ENCODE measurements at places on chromosomes 1 and 21.

GRCh38 chr1:55057956-55058298 lies 18.6 kb downstream of the PCSK9 start:
- DNase-seq = no peak

DNA sequence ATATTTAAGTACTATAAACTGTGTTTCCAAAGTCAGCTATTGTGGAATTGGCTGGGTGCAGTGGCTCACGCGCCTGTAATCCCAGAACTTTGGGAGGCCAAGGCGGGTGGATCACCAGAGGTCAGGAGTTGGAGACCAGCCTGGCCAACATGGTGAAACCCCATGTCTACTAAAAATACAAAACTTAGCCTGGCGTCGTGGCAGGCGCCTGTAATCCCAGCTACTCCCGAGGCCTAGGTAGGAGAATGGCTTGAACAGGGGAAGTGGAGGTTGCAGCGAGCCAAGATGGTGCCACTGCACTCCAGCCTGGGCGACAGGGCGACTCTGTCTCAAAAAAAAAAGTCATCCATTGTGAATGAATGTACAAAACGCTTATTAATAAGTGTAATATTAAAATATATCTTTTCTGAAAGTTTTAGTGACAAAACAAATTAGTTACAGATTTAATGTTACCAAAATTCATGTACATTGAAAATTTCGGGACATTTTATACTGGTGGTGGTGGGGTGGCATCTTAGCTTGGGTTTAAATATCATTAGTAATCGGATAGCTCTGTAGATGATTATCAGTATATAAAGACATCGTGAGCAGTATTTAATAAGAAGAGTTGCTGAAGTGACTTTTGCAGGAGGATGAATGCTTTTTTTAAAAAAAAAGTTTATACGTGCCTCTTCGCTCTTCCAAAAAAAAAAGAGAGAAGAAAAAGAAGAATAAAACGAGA lies 503 bp upstream of the SRSF11 start:
- DNase-seq = no peak

DNA sequence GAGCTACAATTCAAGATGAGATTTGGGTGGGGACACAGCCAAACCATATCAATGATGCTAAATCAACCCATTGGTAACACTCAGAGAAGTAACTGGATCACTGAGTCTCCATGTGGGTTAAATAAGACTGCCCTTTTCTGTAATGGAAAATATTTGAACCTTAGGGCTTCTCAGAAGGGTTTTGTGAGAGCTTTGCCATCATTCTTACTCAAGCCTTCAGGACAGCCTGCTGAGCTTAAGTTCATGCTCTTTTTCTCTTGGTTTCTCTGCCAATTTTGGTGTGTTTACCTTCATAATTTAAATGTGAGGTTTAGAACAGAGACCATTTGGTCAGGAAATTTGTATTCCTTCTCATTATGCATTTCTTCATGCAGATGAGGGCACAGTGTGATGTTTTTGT lies 74.7 kb downstream of the DISC1 start:
- no peak for DNase-seq

DNA sequence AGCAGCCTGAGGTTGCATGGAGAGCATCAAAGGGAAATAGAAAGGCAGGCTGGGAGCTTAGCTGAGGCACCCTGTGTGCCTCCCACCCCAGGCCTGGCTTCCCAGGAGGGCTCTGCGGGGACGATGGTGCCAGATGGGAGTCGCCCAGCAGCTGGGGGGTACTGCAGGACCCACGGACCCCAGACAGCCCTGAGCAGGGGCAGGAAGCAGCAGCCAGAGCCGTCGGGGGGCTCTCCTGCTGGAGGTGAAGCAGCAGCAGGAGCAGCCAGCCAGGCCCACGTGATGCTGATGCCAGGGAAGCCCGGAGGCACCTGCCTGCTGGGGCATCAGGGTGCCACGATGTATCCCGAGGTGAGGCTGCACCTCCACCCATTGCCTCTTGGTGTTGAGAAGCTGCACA lies 20.4 kb downstream of the RAP1GAP start:
- no peak for DNase-seq

DNA sequence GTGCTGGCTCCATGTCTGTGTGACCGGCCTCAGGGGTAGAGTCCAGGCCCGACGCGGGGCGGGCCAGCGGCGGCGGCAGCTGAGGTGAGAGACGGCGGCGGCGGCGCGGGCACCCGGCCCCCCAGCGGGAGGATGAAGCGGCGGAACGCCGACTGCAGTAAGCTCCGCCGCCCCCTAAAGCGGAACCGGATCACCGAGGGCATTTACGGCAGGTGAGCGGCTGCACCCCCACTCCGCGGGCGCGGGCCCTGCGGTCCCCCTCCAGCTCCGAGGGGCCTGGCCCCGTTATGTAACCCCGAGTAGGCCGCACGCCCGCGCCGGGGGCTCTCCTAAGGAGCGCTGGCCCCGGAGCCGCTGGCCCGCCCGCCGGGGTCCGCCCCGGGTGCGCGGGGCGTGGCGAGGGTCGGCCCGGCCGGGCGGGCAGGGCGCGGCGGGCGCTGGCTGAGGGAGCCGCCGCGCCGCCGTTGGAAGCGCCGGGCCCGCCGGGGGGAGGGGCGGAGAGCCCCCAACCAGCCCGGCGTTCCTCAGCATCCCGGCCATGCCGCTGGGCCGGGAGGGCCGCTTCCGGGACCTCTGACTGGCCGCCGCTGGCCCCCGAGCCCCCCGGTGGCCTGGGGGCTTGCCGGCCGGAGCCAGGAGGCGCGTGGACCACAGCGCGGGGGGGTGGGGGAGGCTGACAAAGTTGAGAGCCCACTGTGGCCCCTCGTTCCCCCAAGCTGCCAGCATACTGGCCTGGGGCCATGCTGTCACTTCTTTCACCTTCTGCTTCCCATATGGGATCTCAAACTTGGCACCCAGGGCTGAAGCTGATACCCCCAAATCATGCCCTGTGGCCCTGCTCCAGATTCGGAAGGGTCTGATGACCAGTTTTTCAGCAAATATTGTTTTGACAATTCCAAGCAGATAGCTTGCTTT lies 527 bp downstream of the MACO1 start:
- DNase-seq = no peak

GRCh38 chr1:86231076-86231475 lies 74.5 kb upstream of the COL24A1 start:
- DNase-seq = no peak

Data from vagina (tissue), 2 donors.